ENCODE measurements at places on chromosomes 3 and 15.

DNA sequence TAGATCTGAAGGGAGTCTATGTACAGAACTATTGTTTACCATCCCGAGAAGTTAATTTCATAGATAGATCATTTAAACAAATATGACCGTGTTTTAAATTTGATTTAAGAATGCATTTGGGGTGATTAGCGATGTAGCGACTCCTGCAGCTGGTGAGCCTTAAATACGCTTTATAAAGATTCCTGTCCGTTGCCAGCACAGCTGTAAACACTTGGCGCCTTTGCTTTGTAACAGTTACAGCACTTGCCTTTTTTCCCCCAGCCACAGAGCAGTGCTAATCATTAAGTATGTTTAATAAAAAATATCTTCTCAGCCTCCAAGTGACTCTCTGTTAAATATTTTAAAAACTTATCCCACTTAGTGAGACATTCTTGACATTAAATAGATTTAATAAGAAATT is 333.8 kb downstream of the FEZF2 start:
- no peak for DNase-seq

- no peak for DNase-seq
Observed at GRCh38 chr15:27382361-27383025, 411.5 kb downstream of the GABRG3 start.

DNA sequence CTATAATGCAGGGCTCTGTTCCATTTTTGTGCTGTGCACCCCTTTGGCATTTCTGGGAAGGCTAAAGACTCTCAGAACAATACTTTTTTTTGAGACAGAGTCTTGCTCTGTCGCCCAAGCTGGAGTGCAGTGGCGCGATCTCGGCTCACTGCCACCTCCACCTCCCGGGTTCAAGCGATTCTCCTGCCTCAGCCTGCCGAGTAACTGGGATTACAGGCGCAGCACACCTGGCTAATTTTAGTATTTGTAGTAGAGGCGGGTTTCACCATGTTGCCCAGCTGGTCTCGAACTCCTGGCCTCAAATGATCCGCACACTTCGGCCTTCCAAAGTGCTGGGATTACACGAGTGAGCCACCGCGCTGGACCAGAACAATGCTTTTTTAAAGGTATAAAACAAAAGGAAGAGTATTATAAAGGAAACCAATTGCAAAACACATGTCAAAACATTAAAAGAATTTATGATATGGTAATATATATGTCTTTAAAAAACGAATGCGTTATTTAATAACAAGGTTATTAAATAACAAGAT is 999 bp downstream of the SQOR start:
- no peak for DNase-seq

GRCh38 chr15:63992300-63992699 is 54.0 kb downstream of the DAPK2 start:
- DNase-seq: no peak

DNA sequence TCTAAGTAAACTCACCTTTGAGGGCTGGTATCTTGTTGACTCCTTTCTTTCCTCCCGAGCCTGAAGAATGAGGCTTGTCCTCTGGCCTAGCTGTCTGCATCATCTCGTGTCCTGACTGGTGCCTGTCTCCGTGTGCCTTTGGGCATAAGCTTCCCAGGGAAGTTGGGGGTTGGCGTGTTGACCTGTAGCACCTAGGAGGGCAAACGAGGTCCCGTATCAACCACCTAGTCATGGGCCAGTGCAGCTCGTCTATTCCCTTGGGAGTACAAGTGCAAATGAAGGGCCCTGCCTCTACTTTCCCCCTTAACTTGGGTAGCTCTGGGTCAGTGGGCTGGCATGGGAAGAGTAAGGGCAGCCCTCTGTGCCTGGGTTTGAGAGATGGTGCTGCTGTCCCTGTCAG is 8.7 kb downstream of the TEX264 start:
- no peak for DNase-seq

DNA sequence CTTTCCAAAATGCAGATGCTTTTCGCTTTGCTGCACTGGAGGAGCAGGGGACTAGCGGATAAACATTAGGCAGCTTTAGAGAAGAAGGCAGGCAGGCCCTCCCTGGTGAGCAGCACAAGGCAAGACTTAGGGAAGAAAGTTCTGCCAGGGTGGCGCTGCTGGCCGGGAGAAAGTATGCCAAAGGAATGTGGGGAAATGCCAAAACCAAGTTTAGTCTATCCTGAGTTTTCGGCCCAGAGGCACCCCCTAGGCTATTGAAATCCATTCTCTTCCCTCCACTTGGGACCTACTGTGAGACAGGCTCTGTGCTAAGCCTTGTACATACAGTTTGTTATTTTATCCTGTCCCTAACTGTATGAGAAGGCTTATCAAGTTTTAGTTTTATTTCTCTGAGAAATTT is 9.2 kb downstream of the SHC4 start:
- no peak for DNase-seq

- no peak for DNase-seq
Observed at GRCh38 chr3:113287111-113287802, 75.9 kb downstream of the BOC start.

DNA sequence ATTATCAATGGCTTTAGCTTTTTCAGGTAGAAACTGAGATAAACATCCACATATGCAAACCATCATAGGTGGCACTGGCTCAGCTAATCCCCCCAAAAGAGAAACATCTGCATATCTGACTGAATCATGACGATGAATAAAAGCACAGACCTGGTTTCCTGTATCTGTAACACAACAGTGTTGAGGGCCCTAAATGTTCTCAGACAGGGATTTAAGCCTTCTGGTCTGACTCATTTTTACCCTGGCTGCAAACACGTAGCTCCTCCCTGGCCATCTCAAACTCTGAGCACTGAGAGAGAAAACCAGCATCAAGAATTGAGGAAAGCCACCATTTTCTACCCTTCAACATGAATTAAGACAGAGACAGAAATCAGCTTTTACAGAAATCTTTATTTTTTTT is 35.2 kb downstream of the GLB1 start:
- DNase-seq: no peak
